ENCODE measurements at places on chromosomes 11 and 22.

GRCh38 chr22:18033204-18033998 is 9.0 kb upstream of the MICAL3 start:
- DNase-seq, result no peak

DNA sequence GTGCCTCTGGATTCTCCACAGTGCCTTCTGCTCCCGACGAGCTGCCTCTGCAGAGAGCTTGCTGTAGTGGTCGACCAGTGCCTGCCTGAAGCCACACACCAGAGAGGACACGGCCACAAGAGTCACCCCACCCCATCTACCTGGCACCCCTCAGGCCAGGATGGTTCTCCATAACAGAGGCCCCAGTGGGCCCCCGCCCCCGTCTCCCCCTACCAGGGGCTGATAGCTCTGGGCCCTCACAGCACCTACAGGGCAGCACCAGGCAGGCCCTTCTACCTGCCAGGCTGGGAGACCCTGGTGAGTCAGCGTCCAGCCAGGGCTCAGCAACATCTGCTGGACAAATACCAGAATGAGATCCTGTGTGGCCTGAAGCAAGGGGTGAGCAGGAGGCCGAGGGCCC is 21.7 kb downstream of the SELENOO start:
- no peak for DNase-seq

- DNase-seq, result no peak
Observed at GRCh38 chr22:23199159-23199558, 18.9 kb downstream of the BCR start.

DNA sequence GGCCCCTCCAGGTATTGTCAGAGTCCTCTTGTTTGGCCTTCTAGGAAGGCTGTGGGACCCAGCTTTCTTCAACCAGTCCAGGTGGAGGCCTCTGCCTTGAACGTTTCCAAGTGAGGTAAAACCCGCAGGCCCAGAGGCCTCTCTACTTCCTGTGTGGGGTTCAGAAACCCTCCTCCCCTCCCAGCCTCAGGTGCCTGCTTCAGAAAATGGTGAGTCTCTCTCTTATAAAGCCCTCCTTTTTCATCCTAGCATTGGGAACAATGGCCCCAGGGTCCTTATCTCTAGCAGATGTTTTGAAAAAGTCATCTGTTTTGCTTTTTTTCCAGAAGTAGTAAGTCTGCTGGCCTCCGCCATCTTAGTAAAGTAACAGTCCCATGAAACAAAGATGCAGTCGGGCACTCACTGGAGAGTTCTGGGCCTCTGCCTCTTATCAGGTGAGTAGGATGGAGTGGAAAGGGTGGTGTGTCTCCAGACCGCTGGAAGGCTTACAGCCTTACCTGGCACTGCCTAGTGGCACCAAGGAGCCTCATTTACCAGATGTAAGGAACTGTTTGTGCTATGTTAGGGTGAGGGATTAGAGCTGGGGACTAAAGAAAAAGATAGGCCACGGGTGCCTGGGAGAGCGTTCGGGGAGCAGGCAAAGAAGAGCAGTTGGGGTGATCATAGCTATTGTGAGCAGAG is at the start of gene CD3E:
Gene CD3E, plus strand, starts transcription at position 163 of the 681 bp plus-strand sequence. Its CDS starts 223 bp downstream, at position 386.
- no peak for DNase-seq

DNA sequence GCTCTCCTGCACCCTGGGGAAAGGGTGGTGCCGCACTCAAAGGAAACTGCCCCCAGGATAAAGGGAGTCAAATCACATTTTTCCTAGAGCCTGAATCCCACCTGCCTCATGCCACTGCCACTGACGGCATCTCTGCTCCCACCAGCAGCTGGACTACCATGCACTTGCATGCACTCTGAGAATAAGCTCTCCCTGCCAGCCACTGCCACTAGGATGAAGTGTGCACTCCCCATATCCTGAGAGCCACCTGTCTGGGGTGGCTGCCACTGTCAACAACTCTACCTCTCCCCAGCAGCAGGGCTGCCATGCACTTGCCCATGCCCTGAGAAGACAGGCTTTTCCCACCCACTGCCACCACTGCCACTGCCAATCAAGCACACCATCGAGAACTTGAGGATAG is 31.6 kb downstream of the MRGPRX4 start:
- no peak for DNase-seq

DNA sequence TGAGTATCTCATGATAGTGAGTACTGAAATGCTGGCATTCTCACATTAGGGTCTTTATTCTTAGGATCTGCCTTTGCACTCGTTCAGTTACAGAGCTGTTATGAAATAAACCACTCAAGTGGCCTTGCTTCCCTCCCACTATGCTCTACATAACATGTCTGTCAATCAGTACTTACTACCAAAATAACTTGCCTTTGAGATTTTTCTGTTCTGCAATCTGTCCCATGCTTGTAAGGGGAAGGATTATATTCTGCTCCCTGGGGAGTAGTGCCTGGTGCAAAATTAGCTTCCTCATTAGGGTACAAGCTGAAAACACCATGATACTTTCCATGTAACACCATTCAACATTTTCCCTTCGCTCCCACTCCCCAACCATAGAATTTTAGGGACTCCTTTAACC is 1.9 kb upstream of the GRAP2 start:
- DNase-seq, result no peak

DNA sequence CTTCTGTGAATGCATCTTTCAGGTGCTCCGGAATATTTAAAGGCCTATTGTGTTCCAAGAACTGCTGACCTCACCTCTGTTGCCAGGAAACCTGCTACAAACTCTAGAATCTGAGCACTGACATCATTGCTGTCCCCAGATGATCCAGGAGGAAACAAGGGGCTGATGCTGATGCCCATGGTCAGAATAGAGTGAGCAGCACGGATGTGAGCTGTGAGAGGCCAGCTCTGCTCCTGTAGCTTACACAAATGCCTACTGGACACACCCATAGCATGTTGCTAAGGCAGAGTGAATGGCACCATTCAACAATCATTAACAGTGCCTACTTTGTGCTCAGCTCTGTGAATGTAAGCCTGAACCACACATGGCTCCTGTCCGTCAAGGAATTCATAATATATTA is 276.7 kb upstream of the API5 start:
- no peak for DNase-seq

DNA sequence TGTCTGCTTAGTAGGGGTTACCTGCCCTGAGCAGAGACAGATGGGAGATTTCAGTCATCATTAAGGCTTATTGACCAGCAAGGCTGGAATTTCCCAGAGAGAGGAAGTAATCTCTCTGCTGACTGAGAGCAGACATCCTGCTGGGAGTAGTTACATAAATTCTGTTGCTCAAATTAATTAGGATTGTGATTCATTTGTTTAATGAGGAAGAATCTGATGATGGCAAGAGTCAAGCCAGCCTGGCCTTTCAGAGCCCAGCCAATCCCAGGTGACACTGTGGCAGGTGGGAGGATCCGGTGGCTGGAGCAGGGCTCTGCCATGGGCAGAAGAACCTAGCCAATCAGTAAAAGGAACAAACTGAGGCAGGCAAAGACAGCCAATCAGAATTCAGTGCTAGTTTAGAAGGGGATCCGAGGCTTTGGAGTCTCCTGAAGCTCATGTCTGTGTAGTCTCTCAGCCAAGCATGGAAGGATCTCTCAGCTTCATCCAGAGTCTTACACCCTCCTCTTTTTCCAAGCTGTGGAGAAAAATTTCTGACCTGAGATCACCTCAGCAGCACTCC is 61.2 kb upstream of the CHST1 start:
- DNase-seq, result no peak

DNA sequence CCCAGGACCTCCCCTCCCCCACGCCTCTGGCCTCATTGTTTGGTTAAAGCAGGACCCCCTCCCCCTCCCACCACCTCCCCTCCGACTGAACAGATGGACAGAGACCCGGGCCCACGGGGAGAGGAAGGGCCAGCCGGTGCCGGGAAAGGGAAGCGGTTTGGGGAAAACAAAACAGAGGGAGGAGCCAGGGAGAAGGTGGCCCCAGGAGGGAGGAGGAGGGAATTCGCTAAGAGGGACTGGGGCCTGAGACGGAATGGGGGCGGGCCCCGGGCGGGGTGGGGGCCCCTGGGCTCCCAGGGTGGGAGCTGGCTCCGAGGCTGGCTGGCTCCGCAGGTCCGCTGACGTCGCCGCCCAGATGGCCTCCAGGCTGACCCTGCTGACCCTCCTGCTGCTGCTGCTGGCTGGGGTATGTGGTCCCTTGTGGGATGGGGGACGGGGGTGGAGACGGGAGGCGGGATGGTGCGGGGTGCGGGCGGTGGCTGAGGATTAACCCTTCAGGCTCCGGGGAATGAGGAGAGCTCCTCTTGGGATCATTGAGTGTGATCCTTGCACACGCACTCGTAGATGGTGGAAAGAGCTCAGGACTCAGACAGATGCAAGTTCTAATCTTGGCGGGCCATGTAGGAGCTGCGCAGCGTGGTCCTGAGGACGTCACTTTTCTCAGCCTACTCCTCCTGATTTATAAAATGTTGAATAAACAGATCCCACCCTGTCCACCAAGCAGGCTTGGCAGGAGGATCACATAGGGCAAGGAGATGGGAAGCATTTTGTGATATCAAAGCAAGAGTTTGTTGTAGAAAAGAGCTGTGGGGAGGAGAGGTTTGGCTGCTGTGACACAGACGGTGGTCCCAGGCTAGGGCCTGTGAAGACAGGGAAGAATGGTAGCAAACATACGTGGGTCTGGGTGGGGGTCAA is 688 bp downstream of the SERPING1 start:
- DNase-seq, result peak; percentile 20

DNA sequence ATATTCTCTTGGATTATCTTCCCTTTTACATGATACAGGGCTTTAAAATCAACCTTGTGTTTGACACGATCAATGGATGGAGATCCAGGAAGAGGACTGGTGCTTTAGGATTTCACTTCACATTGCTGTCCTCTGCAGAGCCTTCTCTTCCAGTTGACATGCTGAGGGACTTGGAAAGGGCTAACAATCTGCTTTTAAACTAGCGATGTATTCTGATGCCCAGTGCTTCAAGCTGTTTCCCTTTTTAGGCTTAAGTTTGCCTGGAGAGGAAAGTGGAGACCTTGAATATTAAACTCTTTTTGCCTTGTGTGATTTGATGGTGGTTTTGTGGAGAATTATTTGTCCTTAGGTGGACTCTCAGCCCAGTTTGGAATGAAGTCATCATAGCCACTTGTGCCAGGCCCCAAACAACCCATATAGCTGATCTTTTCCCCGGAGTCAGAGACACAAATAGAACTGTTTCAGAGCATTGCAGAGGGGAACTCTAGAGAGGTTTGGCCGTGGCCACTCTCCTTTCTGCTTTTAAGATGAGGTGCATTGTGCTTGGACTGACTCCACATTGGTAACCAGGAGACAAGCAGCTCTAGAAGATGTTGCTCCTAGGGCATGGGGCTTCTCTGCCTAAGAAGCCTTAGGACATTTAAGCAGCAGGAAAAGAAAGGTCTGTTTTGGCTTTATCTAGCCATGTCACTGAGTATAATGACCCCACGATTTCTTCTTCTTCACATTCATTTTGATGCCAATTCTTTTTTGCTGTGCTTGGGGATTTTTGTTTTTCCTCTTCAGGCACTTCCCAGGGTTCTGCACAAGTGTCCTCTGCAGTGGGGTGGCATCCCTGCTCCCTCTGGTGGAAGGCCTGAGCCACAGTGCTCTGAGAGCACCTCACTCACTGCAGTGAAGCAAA is 152.8 kb downstream of the NCAM1 start:
- peak; percentile 86 for DNase-seq

GRCh38 chr11:5691964-5692361 is 2.4 kb downstream of the TRIM22 start:
- DNase-seq, result no peak

DNA sequence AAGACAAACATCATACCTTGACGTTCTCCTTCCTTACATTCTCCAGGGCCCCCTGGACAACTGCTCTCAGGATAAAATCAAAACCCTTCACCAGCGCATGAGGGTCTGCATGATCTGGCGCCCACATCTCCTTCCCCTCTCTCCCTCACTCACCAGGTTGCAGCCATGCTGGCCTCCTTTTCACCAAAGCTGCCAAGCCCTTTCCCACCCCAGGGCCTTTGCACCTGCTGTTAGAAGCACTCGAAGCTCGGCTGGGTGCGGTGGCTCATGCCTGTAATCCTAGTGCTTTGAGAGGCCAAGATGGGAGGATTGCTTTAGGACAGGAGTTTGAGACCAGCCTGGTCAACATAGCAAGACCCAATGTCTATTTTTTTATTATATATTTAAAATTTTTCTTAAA is 56.1 kb upstream of the NUP50 start:
- no peak for DNase-seq

- DNase-seq, result no peak
Observed at GRCh38 chr11:1073261-1073724, 1.4 kb upstream of the MUC2 start.

- DNase-seq, result no peak
Observed at GRCh38 chr22:20748731-20749428, 25.0 kb upstream of the SERPIND1 start.

DNA sequence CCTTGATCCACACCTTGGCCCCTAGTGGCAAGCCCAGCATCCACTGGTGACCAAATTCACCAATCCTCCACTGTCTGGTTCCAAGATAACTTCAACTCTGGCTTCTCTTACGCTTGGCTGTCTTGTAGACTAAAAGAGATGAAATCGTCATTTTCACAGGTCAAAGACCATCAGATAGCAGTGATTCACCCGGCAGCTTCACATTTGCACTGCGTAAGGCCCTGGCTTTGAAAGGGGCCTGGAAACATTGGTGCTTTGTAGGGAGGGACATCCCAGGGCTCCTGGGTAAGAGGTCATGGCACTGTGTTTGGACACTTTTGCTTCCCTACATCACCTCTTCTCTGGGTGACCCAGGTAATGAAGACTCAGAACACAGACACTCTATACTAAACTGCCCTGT is 30.1 kb upstream of the FADD start:
- no peak for DNase-seq

- DNase-seq, result no peak
Observed at GRCh38 chr11:115173136-115173535, 331.1 kb downstream of the CADM1 start.

DNA sequence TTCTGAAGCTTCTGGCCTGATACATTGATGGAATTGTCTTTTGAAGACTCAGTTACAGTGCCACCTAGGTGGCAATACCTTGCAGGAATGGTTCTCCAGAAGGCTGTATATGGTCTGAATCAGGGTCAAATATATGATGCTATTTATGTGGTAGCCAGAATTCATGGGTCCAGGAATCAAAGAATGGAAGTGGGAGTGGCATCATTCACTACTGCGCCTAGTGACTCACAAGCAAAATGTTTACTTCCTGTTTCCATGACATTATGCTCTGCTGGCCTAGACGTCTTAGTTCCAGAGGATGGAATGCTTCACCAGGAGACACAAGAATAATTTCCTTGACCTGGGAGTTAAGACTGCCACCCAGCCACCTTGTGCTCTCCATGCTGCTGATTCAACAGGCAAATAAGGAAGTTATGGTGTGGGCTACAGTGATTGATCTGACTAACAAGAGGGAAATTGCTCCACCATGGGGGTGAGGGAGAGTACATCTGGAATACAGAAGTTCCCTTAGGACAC is 491.8 kb downstream of the ETS1 start:
- no peak for DNase-seq

- no peak for DNase-seq
Observed at GRCh38 chr11:23124249-23124648, 264.0 kb upstream of the CCDC179 start.

- no peak for DNase-seq
Observed at GRCh38 chr11:16088774-16089173, 267.6 kb downstream of the SOX6 start.

GRCh38 chr11:63212742-63213141 is 30.7 kb downstream of the SLC22A25 start:
- DNase-seq, result no peak

All from putamen (tissue), 1 donor.